Thymus (tissue), 14 donors: ENCODE measurements at places on chromosomes 7 and 10.

GRCh38 chr7:121126801-121127534 is 138.5 kb downstream of the CPED1 start:
- no peak for DNase-seq

DNA sequence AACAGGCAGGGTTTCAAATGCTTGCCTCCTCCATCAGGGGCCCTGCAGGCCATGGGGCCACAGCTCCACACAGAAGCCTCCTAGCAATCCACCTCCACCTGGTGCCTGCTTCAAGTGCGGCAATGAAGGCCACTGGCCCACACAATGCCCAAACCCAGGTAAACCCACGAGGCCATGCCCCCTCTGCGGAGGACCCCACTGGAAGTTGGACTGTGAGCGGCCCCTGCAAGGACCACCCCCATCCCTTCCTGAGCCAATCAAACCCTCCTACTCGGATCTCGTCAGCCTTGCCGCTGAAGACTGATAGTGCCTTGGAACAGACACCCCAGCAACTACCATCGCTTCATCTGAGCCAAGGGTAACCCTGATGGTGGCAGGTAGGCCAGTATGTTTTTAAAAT is 63.1 kb downstream of the LRRC17 start:
- no peak for DNase-seq

GRCh38 chr7:107938456-107939250 is 47.7 kb downstream of the DLD start:
- DNase-seq: no peak

DNA sequence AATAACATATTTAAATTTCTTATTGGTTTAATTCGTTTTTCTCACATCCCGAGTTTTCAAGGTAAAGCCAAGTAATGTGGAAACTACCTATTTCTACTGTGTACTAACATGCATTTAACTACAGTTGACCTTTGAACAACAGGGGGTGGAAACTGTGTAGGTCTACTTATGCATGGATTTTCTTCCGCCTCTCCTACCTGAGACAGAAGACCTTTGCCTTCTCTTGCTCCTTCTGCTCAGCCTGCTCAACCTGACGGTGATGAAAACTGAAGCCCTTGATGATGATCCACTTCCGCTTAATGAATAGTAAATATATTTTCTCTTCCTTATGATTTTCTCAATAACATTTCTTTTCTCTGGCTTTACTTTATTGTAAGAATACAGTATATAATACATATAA is 18.5 kb downstream of the MEOX2 start:
- no peak for DNase-seq

- no peak for DNase-seq
Observed at GRCh38 chr7:37382546-37383088, 66.0 kb downstream of the ELMO1 start.

GRCh38 chr7:98922392-98923187 is 44.3 kb downstream of the TRRAP start:
- DNase-seq: no peak
